ENCODE measurements at places on chromosomes 13 and 19.

DNA sequence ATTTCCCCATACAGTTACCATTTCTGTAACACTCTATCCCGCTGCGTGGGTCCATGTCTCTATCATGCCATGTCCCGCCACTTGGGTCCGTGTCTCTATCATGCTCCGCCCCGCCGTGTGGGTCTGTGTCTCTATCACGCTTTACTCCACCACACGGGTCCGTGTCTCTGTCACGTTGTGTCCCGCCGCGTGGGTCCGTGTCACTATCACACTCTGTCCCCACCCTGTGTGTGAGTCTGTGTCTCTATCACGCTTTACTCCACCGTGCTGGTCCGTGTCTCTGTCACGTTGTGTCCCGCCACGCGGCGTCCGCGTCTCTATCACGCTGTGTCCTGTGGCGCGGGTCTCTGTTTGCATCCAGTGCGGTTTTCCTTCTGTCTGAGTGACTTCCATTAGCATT lies 11.6 kb downstream of the ADPRHL1 start:
- DNase-seq: no peak

DNA sequence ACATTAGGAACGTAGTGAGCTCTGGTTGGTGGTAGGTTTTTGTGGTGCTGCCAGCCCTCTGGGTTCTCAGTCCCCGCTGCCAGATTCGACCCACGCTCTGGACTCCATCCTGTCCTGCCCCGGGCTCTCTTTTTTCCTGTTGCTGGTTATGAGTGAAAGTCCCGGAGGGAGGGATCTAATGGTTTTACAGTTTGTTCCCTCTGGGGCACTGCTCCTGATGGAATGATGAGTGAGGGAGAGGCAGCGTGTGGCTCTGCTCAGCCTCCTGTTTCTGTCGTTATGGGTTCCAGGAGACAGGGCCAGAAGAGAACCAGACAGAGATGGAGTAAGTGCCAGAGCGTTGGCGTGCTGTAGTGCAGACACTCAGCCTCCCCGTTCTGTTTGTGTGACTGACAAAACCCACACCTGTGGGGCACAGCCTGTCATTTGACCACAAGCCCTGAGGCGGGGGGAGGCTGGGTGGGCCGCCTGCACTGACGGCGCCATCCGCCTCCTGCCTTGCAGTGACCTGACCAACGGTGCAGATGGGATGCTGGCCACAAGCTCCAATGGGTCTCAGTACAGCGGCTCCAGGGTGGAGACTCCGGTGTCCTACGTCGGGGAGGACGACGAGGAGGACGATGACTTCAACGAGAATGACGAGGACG lies 18.3 kb downstream of the ATP4B start:
- DNase-seq: no peak

DNA sequence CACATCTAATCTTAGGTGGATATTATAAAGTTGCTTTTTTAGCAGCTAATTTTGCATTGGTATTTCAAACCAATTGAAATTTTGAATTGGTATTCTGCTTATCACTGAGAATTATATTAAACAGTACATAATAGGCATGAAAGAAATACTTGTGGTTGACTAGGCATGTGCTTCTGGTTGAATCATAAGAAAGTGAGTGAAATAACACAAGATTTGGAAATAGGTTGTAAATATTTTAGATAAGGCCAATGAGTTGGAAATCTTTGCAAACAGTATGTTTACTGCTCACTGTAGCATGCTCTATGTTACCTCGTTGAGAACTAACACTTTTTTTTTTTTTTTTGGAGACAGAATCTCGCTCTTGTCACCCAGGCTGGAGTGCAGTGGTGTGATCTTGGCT lies 66.8 kb upstream of the RFC3 start:
- no peak for DNase-seq

DNA sequence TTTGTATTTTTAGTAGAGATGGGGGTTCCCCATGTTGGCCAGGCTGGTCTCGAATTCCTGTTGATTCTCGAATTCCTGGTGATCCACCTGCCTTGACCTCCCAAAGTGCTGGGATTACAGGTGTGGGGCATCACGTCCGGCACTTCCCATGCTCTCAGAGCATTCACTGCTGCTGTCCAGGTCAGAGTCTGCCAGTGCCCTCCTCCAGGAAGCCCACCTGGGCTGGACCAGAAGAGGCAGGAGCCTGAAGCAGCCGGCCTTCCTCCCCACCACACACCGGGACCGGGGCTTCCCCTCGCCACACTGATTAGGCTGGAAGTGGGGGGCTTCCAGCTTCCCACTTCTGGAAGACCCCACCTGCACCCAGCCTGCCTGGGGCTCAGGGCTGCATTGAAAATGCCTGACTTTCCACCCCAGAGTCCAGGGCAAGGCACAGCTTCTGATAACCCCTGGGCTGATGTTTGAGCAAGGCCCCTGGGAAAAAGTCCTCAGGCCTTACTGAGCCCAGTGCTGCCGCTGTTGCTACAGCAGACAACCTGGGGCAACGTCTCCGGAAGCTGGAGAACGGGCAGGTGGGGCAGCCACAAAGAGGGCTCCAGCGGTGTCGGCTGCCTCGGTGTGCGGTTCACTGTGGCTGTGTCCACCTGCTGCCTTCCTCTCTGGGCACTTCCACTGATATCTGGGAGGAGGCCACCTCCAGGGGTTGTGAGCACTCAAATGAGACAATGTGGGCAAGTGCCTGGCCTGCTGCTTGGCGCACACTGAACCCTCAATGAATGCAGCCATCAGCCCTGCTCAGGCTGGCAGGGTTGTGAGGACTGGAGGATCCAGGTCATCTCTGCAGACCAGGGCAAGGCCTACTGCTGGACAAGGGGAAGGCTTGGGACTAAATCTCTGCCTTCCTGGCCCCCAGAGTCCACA lies 22.6 kb downstream of the CEBPA start:
- DNase-seq: no peak

DNA sequence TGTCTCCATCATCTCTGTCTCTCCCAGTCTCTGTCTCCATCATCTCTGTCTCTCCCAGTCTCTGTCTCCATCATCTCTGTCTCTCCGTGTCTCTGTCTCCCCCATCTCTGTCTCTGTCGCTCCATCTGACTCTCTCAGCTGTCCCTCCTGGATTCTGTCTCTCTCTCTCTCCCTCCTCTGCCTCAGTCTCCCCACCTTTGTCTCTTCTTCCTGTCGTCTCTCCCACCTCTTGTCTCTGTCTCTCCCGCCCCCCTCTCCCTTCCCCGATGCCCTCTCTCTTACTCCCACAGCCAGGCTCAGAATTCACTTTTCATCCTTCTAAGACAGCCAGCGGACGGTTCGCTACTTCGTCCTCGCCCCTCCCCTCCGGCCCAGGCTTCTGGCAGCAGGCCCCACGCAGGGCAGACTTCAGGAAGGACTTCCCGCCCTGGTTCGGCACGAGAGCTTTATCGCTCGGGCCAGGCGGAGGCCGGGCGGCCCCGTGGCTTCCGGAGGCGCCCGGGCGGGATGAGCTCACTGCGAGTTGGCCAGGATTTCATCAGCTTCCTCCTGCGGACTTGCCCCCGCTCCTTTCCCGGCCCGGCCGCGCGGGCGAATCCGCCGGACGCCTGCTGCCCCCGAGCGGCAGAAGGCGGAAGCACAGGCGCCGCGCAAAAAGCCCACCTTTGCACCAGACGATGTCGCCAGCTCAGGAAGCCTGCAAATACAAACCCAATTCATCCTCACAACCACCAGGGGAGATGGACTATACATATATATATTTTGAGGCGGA lies 12.4 kb upstream of the CCDC9 start:
- DNase-seq: no peak

- no peak for DNase-seq
Observed at GRCh38 chr19:1136201-1136600, 32.4 kb downstream of the GPX4 start.

GRCh38 chr19:10831987-10832938 lies 3.7 kb downstream of the TMED1 start:
- DNase-seq: no peak

DNA sequence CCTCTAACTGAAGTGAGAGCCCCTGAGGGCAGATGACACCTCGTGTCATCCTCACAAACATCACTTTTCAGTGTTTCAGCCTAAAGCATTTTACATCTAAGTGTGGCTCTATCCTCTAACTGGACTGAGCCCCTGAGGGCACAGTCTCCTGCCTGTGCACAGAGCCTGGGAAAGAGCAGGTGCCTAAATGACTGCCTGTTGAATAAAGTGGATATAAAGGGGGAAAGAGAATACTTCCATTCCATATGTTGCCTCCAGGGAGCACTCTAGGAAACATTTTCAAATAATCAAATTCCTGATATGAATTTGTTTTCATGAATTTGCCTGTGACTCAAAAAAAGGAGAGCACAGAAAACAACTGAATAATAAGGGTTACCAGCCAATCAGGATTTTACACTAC lies 32.2 kb downstream of the CNMD start:
- DNase-seq: no peak

GRCh38 chr19:19740755-19741154 lies 7.8 kb upstream of the ZNF14 start:
- DNase-seq: no peak

DNA sequence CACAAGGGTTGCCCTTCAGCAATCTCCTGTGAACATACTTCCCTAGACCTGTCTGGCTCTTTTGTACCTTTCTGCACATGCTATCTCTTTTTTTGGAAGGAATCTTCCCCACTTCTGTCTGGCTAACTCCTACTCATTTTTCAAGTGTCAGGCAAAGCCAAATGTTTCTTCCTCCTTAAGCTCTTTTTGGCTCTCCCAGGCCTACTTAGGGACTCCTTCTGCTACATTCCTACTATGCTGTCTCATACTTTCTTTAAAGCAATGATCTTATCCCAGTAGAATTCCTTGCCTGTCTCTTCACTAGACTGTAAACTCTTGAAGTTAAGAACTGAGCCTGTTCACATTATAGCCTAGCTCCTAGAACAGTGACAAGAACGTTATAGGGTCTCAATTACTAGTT lies 114.9 kb upstream of the WASF3 start:
- DNase-seq: no peak

GRCh38 chr13:112902101-112902651 lies 66.8 kb upstream of the MCF2L start:
- DNase-seq: no peak

- no peak for DNase-seq
Observed at GRCh38 chr19:41223431-41224234, 4.6 kb downstream of the AXL start.

- no peak for DNase-seq
Observed at GRCh38 chr13:110448677-110449076, 112.8 kb downstream of the RAB20 start.

DNA sequence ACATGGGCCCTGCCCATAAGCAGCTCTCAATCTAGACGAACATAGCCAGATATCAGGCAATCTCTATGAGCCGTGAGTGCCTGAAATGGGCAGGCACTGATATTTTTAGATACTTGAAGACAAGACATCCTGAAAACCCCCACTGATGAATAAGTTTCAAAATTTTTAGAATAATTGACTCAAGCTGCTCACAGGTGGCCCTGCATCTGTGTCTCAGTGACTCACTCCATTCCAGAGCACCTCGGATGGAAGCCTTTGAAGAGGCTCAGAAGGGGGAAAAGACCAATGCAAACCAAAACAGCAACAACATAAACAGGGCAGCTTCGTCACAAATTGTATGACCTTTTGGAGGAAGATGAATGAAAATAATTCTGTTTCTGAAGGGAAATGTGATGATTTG lies 42.8 kb upstream of the SLC46A3 start:
- DNase-seq: no peak

- DNase-seq: no peak
Observed at GRCh38 chr13:49516467-49516866, 20.7 kb downstream of the PHF11 start.

- no peak for DNase-seq
Observed at GRCh38 chr13:105602956-105603670, 932.3 kb downstream of the EFNB2 start.

DNA sequence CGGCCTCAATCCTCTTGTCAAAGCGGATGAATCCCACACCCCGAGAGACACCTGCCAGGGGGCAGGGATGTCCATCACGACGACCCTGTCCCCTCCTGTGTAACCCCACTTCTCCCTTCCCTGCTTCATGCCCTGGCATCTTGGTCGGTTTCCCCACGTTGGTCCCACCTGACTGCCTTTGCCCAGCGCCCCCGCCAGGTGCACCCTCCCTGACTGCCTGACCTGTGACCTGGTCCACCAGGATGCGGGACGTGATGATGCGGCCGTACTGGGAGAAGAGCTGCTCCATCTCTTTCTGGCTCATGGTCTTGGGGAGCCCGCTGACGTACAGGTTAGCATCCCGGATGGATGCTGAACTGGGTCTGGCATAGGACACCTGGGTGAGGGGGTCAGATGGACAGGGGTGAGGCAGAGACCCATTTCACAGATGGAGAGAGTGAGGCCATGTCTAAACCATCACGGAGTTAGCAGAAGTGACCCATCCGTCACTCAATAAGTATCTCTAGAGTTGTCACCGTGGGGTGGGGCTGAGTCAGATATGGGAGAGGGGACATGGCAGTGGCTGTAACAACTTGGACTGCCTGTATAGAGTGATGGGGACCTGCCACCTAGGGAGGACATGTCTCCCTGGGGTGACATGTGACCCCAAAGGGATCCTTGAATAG lies 22.5 kb downstream of the ELAVL3 start:
- DNase-seq: no peak

- DNase-seq: no peak
Observed at GRCh38 chr13:99860745-99861144, 110.8 kb downstream of the ZIC5 start.

DNA sequence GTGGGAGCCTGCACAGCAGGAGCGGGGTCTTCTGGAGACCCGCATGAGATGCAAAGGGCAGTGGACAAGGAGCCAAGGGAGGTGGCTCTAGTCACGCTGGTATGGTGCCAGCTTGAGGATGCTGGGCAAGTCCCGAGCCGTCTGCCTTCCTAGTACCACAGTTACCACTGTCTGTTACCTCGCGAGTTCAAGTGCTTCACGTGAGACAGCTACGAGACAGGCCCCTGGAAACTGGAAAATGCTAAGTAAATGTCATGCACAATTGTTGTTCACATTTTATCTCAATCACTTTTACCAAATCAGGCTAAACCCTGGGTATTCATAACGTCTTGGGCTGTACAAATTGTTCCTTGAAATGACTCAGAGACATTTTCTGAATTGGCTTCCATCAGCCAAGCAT lies 155.7 kb downstream of the TNFRSF19 start:
- DNase-seq: no peak

- DNase-seq: no peak
Observed at GRCh38 chr13:33152389-33152788, 133.2 kb downstream of the STARD13 start.

DNA sequence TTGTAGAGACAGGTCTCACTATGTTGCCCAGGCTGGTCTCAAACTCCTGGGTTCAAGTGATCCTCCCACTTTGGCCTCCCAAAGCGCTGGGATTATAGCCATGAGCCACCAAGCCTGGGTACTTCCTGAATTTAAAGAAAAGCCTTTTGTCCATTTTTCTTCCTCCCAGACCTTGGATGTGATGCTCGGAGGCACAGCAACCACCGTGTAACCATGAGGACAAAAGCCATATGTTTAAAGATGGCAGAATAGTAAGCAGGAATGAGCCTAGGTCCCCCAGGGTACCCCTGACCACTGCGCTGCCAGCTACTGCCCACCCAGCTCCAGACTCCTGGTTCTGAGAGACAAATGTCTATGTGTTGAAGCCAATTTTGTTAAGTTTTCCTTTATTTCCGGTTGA lies 31.1 kb downstream of the ZC3H4 start:
- DNase-seq: no peak

DNA sequence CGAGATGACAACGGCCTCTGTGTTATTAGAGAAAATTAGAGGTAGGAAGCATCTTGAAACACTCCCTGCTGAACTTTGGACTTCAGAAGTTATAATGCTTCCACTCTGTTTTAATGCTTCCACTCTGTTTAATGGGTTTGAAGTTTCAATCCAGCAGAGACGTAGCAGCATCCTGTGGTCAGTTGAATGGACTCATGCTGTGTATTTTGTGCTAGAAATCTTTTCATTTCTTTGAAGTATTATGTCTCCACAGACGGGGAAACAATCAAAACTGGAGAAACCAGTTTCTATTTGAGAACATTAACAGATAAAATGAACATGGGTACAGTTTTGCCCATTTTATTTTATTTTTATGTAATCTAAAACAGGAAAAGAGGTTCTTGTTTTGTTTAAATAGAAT lies 1736.2 kb downstream of the SLITRK5 start:
- no peak for DNase-seq

Data from GM18507 (cell line).